ENCODE measurements at places on chromosomes 6 and 20.

DNA sequence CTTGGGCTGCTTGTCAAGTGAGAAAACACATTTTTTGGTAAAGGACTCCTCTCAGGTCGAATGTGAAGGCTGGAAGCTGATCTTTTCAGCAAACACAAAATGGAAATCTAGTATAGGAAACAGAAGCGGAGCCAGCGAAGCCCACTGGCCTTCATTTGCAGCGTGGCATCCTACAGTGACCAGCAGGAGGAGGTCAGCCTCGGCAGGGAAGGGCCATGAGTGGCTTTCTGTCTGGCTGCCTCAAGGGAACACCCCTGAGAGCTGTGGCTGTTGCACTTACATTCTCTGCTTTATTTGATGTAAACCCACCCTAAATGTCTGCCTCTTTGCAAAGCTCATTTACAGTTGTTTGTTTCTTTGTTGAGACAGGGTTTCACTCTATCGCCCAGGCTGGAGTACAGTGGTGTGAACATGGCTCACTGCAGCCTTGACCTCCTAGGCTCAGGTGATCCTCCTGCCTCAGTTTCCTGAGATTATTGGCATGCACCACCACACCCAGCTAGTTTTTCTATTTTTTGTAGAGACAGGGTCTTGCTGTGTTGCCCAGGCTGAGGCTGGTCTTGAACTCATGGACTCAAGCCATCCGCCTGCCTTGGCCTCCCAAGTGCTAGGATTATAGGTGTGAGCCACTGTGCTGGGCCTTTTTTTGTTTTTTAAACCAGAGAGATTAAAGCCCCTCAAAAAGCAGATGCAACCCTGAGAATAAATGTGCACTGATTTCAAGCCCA, 322.0 kb upstream of the SOX4 start:
- DNase-seq, result no peak

- DNase-seq, result no peak
Measured at GRCh38 chr6:30998785-30999184, 11.5 kb upstream of the MUC22 start.

- DNase-seq, result no peak
Measured at GRCh38 chr6:140774080-140774505, 1358.6 kb upstream of the GJE1 start.

- DNase-seq, result no peak
Measured at GRCh38 chr20:5095931-5096330, 23.8 kb downstream of the PCNA start.

DNA sequence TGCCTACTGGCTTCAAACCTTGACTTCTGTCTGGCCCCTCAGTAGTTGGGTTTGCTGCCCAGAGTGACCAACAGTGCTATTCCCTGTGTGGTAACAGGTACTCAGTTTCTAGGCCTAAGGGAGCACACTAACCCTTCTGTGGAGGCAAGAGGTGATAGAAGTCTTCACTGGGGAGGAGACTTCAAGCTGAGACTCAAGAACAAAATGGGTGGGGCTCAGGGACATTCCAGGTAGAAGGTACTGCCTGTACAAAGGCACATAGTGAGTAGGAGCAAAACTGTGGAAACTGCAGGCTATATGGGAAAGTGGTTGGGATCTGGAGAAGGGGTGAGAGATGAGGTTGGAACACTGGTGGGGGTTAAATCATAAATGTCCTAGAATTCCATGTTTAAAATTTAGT, 2.3 kb upstream of the SCAND1 start:
- DNase-seq, result no peak

DNA sequence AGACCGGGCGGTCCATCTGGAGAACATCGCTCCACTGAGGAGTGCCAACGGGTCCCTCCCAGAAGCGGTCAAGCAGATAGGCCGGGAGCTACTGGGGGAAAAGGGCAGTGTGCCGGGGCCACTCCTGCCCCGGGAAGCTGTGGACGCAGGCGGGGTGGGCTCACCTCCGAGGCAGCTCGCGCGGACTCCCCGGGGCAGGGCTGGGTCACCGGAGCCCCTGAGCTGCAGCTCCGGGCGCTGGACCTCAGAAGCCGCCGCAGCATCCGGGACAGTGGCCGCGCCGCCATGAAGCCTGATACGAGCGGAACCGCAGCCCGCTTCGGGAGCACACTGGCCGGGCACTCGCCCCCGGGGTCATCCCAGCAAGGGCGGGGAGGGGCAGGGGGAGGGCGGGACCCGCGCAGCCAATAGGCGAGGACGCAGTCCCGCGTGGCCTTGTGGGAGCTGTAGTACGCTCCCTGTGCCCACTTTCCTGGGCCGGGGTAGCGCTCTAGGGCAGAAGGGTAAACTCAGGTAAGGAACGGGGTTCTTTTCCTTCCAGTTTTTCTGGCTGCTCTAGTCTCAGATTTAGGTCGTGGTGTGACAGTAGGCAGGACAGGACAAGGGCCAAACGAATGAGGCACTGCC, at the start of gene MOCS1:
TSS of gene MOCS1 (minus strand) at position 332 of the 627 bp plus-strand sequence. CDS start at position 287, 45 bp downstream.
- no peak for DNase-seq

All from stimulated activated CD8-positive, alpha-beta memory T cell treated with anti-CD3 and anti-CD28 coated beads, Interleukin-15, amount 100 ng/mL, for 24 hours (primary cell).